CD4-positive, alpha-beta T cell (primary cell): ENCODE measurements at places on chromosomes 13 and 19. TPM values are rescaled to one million over a fixed set of nuclear protein-coding genes. Genes with fewer than 3 reads are reported as not detected.

GRCh38 chr19:46984077-46985010 is 35.3 kb upstream of the NPAS1 start:
- DNase-seq: no peak

Gene ATP7B
- 0.85 TPM for total RNA-seq

DNA sequence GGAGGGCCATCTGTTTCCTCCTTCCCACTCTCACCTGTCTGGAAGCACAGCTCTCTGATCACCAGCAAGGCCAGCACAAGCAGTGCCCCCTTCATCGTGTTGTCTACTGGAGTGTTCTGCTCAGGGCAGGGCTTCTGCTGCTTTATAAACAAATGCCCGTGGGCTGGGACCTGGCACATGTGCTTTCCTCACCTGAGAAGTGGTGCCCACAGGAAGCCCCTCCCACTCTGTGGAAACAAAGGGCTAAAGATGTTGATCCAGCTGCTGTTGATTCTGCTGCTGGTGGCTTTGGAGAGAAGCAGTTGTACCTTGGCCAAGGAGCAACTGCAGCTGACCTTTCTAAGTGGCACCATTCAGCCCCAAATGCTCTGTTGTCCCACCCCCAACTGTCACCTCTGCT is 26.4 kb upstream of the ZNF181 start:
- DNase-seq: no peak

Gene SIGLEC10
- 0.58 TPM for total RNA-seq

Gene TMEM238
- total RNA-seq: 14.2 TPM

DNA sequence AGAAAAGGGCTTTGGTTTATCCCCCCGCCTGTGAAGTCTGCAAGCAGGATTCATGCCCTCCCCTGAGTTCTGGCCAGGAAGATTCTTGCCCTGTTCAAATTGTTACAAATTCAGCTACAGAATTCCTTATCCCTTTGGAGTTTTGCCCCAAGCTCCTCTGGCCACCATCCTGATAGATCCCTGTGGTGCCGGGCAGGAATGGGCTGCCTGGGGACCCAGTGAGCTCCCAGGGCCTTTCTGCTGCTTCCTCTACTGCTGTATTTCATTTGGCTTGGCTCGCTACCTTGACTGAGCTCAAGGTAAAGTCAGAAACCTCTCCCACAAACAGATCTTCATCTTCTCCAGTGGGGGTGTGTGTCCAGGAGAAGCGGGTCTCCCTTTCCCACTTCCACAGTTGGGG is 194.6 kb upstream of the NBEA start:
- no peak for DNase-seq

GRCh38 chr19:32457571-32458158 is 52.1 kb downstream of the DPY19L3 start:
- DNase-seq: no peak

Gene CASP14
- total RNA-seq: not detected

DNA sequence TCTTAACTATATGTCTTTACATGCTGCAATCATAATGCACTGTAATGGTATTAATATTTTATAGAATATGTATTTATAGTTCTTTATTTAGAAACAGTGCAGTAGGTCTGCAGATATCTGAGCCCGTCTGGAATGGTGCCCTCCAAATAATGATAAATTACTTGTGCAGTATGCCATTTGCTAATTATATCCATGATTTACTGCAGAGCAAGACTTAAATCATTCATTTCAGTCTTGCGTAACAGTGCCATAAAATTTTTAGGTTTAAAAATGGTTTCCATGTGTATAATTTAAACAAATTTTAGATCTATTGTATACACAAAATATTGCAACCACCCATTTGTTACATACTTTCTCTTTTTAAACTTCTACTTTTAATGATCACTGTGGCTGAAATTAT is 175.1 kb downstream of the ZNF536 start:
- DNase-seq: no peak

GRCh38 chr19:38744874-38745273 is 600 bp upstream of the CAPN12 start:
- DNase-seq: no peak

- DNase-seq: peak; percentile 71
Measured at GRCh38 chr19:42176990-42177685, 40.3 kb downstream of the DEDD2 start.

Gene ZNF765
- 9.0 TPM for total RNA-seq

DNA sequence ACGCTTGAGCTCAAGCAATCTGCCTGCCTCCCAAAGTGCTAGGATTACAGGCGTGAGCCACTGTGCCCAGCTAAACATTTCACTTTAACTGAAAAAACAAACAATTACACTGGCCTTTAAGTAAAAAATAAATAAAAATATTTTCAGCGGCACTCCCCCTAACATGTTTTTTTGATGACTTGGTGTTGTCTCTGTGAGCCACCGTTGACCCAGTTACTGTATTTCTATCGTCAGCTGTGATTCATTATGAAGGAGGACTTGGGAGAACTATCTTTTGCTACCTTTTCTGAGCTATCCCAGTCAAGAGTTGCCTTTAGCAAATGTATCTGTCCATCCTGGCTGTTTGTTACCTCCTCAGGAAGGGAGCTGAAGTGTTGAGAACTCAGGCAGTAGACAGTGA is 18.5 kb upstream of the C19orf33 start:
- DNase-seq: no peak

DNA sequence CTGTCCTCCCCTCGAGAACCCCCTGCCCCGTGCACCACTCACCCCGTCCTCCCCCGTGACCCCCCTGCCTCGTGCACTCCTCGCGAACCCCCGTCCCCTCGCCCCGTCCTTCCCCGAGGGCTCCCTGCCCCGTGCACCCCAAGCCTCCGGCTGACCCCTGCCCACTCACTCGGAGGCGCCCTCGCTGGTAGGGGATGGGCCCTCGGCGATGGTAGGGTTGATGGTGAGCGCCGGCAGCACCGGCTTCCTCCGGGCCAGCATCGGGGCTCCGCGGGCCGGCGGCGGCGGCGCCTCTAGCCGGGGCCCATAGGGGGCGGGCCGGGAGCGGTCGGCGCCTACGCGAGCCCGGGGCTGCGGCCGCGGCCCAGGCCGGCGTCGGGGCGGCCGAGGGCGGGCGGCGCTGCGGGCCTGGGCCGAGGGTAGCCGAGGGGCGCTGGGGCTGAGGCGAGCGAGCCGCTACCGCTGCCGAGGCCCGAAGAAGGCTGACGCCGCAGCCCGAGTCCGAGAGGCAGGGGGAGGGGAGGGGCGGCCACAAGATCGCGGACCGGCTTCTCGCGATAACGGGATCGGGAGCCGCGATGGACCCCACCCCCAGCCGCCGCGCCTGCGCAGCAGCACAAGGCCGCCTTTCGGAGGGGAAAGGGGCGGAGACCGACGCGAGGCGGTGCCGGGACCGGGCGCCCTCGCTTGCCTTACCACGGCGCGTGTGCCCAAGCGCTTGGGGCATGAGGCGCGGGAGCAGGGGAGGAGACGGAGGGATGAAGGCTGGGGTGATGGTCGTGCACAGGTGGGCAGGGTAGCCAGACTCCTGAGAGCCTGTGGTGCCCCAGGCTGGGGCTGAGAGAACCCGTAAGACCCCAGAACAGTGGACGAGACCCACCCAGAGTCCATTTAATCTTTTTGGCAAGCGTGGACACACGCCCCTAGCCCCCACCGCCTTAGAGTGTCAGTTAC is at the start of gene MAP2K2:
Gene MAP2K2, minus strand, starts transcription at position 508 of the 954 bp plus-strand sequence. Its CDS starts 247 bp downstream, at position 261.
- DNase-seq: peak; percentile 98

- no peak for DNase-seq
Measured at GRCh38 chr13:35917252-35917941, 213.8 kb downstream of the DCLK1 start.

Gene PRX
- 1.5 TPM for total RNA-seq

GRCh38 chr13:45441633-45442032 is 23.1 kb upstream of the COG3 start:
- no peak for DNase-seq

- DNase-seq: no peak
Measured at GRCh38 chr13:98260357-98261164, 83.5 kb upstream of the RNF113B start.

GRCh38 chr13:20801707-20802106 is 27.9 kb upstream of the EEF1AKMT1 start:
- no peak for DNase-seq

GRCh38 chr19:14002571-14003250 is 3.4 kb downstream of the RFX1 start:
- no peak for DNase-seq

Gene ZNF177
- 1.6 TPM for total RNA-seq

Gene CAMSAP3
- 0.25 TPM for total RNA-seq

- DNase-seq: no peak
Measured at GRCh38 chr19:52735734-52736133, 890 bp upstream of the ZNF611 start.

GRCh38 chr19:44857837-44858236 is 11.7 kb downstream of the NECTIN2 start:
- no peak for DNase-seq

DNA sequence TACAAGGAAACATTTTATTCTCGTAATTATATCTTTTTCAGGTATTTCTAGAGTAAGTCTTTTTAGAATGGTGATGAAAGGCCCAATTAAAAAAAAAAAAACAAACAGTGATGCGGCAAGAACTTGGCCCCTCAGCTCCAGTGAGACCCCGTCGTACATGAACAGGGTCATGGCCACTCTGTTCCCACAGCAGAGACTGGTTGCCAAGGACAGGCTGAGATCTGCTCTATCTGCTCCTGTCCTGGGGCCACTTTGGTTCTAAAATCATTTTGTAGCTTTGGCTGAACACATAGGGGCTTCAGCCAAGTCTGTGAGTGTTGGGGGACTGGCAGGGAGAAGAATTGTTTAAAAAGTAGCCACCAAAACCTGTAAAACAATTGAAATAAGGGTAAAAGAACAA is 286.9 kb downstream of the RFC3 start:
- DNase-seq: no peak

DNA sequence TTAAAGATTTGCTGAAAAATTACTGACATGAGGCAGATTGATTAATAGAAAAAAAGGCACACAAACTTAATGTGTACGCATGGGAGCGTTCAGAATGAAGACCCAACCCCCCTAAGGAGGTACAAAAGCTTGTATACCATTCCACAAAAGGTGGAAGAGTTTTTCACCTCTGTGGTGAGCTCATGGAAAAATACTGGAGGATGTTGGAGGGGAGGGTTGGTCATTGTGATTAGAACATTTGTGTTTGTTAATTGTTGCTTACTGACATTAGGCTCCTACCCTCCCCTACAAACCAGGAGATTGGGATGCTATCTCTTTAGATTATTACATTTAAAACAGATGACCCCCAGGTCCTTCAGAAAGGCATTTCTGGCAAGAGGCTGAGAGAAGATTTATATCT is 1973.3 kb downstream of the OLFM4 start:
- no peak for DNase-seq

GRCh38 chr19:1282588-1283206 is 3.0 kb upstream of the EFNA2 start:
- DNase-seq: no peak

DNA sequence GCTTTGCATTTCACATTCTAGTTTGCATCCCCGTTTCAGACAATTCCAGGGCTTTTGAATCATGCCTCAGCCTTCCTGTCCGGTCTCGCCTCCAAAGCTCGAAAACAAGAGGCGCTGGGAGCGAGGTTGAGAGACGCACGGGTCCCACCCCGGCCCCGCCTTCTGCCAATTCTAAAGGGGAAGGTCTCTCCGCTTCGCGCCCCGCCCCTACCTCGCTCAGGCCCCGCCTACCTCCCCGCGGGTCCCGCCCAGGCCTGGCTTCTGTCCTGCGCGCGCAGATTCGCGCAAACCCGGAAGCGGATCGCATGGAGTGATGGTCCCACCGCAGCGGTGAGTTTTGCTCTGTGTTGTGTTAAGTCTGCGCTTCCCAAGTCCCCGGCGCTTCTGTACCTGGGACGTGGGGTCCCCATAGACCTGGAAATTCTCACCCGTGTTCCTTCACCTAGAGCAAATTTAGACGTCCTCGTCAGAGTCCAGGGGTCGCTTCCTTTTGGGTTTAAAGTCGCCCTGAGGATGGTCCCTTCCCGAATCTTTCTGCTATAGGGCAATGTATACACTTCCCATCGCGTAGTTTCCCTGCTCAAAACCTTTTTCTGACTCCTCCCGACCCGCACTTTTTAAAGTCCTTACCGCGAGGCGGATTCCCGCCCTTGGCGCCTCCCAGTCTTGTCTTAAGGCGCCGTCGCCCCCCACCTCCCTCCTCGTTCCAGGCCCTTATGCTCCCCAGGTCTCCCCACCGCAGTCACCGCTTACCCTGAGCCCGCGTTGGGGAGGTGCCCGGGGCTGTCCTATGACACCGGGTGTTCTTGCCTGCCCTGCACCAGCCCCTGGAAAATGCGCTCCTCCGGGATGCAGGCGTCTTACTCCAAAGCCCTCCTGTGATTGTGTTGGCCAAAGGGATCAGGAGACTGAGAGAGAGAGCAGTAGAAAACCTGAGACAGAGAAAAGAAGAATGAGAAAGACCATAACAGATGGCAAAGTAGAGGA is at the start of gene ZNF845:
Gene ZNF845, plus strand, starts transcription at position 287 of the 987 bp plus-strand sequence. CDS start 7,559 bp downstream, outside the sequence.
- peak; percentile 94 for DNase-seq
